HFFc6 (cell line): ENCODE measurements at places on chromosomes 4 and X. TPM values are rescaled to one million over a fixed set of nuclear protein-coding genes. Genes with fewer than 3 reads are reported as not detected.

The IBSP gene
- total RNA-seq = not detected in 3 replicates

The USP17L13 gene
- not detected in 2 replicates for total RNA-seq

The ZFP42 gene
- total RNA-seq = not detected in 3 replicates

The RHOH gene
- not detected in 3 replicates for total RNA-seq

The AMOT gene
- 0.11 and 0.31 TPM in 2 replicates for total RNA-seq

The FSTL5 gene
- total RNA-seq = not detected in 3 replicates

The USP26 gene
- total RNA-seq = not detected in 3 replicates

- H3K27me3 ChIP-seq = no peaks in the 10 kb centered on the region
Measured at GRCh38 chr4:104365618-104366017, 129.1 kb downstream of the CXXC4 start.

DNA sequence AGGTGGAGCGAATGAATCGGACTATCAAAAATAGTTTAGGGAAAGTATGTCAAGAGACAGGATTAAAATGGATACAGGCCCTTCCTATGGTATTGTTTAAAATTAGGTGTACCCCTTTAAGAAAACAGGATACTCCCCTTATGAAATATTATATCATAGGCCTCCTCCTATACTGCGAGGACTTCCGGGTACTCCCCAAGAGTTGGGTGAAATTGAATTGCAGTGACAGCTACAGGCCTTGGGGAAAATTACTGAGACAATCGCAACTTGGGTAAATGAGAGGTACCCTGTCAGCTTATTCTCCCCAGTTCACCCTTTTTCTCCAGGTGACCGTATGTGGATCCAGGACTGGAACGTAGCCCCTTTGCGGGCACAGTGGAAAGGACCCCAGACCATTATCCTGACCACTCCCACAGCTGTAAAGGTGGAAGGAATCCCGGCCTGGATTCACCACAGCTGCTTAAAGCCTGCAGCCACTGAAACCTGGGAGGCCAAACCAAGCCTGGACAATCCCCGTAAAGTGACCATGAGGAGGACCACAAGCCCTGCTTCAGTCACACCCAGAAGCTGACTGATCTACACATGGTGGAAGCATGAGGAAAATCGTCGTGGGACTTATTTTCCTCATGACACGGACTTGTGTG is 1138.1 kb downstream of the ARAP2 start:
- no peaks in the 10 kb centered on the region; the same call in 1 of the 2 replicates for H3K27me3 ChIP-seq
- no peaks in the 10 kb centered on the region for H3K4me1 ChIP-seq
- DNase-seq = no peak
- H3K36me3 ChIP-seq = no peaks in the 10 kb centered on the region
- H3K27ac ChIP-seq = no peak overlapping the region

- H3K36me3 ChIP-seq = no peaks in the 10 kb centered on the region
- no peak for DNase-seq
- peak overlapping the region; percentile 92 for H3K4me3 ChIP-seq
- no peak overlapping the region for H3K27ac ChIP-seq
- H3K4me1 ChIP-seq = peaks cover 21% of the 10 kb centered on the region
Measured at GRCh38 chrX:119693996-119694451, 1.1 kb upstream of the SEPTIN6 start.

DNA sequence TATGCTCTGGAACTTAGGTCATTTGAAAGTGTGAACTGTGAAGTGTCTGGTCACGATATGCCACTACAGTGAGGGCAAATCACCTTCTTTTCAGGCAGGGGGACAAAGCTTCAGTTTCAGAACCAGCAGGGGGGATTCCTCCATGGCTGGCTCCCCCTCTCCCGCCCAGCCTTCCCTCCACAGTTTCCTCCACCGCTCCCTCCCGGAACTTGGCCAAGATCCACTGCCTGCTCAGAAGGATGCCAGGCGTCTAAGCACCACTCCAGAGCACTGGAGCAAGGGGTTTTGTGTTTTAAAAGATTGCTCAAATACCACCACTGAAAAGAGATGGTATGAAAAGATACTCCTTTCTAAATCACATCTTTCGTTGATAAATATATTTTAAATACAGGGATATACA is 126.9 kb downstream of the ELOVL6 start:
- H3K4me1 ChIP-seq = no peaks in the 10 kb centered on the region
- DNase-seq = no peak
- H3K27me3 ChIP-seq = no peaks in the 10 kb centered on the region; the same call in 1 of the 2 replicates
- H3K36me3 ChIP-seq = no peaks in the 10 kb centered on the region
- no peak overlapping the region for H3K4me3 ChIP-seq
- H3K27ac ChIP-seq = no peak overlapping the region

DNA sequence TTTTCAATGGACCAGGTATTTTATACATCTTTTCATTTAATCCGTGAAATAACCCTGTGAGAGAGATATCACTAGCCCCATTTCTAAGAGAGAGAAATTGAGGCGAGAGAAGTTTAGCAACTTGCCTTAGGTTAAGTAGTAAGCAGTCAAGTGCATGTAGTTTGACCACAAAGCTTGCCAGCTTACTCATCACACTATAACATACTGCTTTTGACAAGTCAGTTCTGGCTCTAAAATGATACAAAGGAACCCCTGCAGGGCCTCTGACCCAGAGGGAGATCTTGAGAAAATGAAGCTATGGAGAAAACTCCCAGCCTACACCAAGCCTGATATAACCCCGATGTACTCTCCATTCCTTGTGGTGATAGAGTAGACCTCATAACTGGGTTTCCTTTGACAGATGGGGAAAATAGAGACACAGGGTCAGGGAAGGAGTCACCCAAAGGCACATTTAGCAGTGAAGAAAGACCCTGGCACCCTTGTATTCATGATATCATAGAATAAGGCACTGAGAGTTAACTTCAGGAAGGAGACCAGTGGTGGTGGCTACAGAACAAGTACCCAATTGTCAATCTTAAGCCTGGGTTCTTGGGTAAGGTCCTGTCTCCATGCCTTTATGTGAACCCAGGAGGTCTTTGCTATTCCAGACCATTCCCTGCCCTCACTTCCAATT is 60.2 kb upstream of the MSN start:
- H3K4me3 ChIP-seq = no peak overlapping the region
- H3K4me1 ChIP-seq = peaks cover 42% of the 10 kb centered on the region
- no peaks in the 10 kb centered on the region for H3K27me3 ChIP-seq
- H3K36me3 ChIP-seq = no peaks in the 10 kb centered on the region
- 0 out of 2 replicates have a peak overlapping the region, but pooled peaks have one; percentile 18 for H3K27ac ChIP-seq

DNA sequence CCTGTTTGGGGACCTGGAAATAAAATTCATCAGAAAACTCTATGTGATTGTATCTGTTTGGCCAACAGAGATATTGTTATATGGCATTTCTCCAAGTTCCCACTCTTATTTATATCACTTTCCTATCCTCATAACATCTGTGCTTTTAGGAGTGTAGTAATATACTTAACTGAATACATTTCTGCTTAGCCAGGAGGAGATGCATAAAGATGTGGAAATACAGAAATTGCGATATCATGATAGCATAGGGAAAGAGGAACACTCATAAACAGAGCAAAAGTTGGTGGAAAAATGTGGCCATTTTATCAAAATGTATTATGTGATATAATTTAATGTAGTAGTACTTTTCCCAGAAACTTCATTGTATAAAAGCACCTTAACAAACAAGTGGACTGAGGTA is 46.1 kb upstream of the TSPAN7 start:
- no peak for DNase-seq
- no peak overlapping the region for H3K4me3 ChIP-seq
- H3K36me3 ChIP-seq = no peaks in the 10 kb centered on the region
- H3K4me1 ChIP-seq = no peaks in the 10 kb centered on the region

DNA sequence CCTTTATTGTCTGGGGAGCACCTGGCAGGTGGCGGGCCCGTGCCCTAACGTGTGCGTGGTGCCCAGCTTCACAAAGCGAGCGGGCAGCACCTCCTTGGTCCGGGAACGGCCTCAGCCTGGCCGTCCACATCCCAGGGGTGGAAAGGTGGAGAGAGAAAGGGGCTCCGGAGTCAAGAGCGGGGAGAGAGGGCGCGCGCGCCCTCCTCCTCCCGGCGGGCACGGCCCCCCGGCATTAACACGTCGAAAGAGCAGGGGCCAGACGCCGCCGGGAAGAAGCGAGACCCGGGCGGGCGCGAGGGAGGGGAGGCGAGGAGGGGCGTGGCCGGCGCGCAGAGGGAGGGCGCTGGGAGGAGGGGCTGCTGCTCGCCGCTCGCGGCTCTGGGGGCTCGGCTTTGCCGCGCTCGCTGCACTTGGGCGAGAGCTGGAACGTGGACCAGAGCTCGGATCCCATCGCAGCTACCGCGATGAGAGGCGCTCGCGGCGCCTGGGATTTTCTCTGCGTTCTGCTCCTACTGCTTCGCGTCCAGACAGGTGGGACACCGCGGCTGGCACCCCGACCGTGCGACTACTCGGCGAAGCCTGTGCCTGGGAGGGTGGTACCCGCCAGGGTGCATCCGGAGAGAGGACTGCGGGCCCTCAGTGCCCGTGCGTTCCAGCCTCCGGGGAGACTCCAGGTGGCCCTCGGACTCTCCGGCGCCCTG is at the start of gene KIT:
Gene KIT, plus strand, starts transcription at position 407 of the 701 bp plus-strand sequence. Its CDS starts 58 bp downstream, at position 465.
- peak within 1 kb of the TSS; percentile 86 for H3K4me3 ChIP-seq
- H3K27me3 ChIP-seq = peaks cover 28% of the 10 kb centered on the region
- no peak for DNase-seq
- peaks cover 34% of the 10 kb centered on the region for H3K4me1 ChIP-seq

GRCh38 chr4:36432586-36432985 is 151.2 kb downstream of the DTHD1 start:
- no peak overlapping the region for H3K27ac ChIP-seq
- no peak overlapping the region for H3K4me3 ChIP-seq
- no peaks in the 10 kb centered on the region for H3K4me1 ChIP-seq
- no peaks in the 10 kb centered on the region; the same call in 1 of the 2 replicates for H3K27me3 ChIP-seq
- no peak for DNase-seq

DNA sequence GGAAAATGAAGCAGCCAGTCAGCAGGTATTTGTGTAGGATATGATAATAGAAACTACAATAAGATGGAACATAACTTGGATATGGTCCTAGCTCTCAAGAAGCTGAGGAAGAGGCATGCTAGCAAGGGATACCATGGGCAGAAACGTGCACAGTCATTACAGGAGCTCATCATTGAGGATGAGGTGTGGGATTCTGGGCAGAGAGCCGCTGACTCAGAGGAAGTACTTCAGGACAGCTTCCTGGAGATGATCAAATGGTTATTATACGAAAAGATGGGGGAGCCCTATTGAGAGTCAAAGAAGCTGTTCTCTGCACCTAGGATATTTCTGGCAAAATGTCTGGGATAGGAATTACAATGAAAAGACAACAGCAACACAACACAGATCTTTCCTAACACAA is 116.0 kb upstream of the PDE5A start:
- H3K27ac ChIP-seq = no peak overlapping the region
- DNase-seq = no peak
- no peak overlapping the region for H3K4me3 ChIP-seq
- H3K4me1 ChIP-seq = peaks cover 37% of the 10 kb centered on the region

GRCh38 chr4:185205697-185206342 is 2.0 kb upstream of the CFAP97 start:
- peaks cover 1% of the 10 kb centered on the region; the same call in 1 of the 2 replicates for H3K36me3 ChIP-seq
- DNase-seq = no peak
- peaks cover 3% of the 10 kb centered on the region for H3K27me3 ChIP-seq
- H3K4me1 ChIP-seq = peaks cover 39% of the 10 kb centered on the region

- H3K4me1 ChIP-seq = no peaks in the 10 kb centered on the region
- no peaks in the 10 kb centered on the region for H3K27me3 ChIP-seq
- no peak overlapping the region for H3K4me3 ChIP-seq
- no peaks in the 10 kb centered on the region for H3K36me3 ChIP-seq
- DNase-seq = no peak
- H3K27ac ChIP-seq = no peak overlapping the region
Measured at GRCh38 chrX:14228611-14229010, 198.9 kb upstream of the GEMIN8 start.

GRCh38 chr4:11497972-11498371 is 69.3 kb upstream of the HS3ST1 start:
- H3K36me3 ChIP-seq = no peaks in the 10 kb centered on the region
- no peak overlapping the region for H3K27ac ChIP-seq
- DNase-seq = no peak

GRCh38 chr4:55158957-55159356 is 33.6 kb upstream of the KDR start:
- no peak overlapping the region for H3K4me3 ChIP-seq
- no peaks in the 10 kb centered on the region for H3K36me3 ChIP-seq
- H3K4me1 ChIP-seq = no peaks in the 10 kb centered on the region
- no peak for DNase-seq

DNA sequence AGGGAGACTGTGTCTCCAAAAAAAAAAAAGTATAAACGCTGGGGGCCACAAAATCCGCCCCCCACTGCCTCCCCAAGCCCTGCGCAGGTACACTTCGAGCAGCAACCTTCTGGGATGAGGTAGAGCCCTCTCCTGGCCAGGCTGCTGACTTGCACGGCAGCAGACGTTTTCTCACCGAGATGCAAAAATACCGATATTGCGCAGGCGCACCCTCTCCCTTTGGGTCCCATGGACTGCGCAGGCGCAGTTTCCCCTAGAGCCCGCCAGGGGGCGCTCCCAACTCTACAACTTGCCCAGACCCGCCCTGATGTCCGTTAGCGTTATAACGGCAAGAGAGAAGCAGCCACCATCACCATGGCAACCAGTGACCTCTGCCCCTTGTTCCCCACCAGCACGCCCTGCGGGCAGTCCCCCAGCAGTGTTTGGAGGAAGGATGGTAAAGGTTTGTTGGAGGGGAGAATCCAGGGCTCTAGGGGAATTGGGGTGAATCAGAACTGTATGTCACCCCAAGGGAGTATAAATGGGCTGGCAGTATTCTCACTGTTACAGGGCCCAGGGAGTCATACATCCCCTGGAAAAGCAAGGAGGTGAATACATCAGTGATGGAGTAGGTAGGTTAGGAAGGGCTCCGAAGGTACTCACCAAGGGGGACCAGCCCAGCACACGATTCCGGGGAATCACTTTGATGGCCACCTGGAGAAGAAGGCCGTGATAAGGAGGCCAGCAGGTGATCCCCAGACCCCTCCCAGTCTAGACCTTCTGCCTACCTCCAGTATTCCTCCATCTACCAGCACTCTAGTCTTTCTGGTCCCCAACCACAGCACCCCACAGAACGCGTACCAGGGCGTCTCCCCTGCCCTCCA is 1.5 kb downstream of the PIM2 start:
- peak overlapping the region; percentile 95 for H3K27ac ChIP-seq
- peak; percentile 83 for DNase-seq
- H3K4me3 ChIP-seq = peak overlapping the region; percentile 86
- no peaks in the 10 kb centered on the region; the same call in 1 of the 2 replicates for H3K27me3 ChIP-seq
- H3K4me1 ChIP-seq = peaks cover 30% of the 10 kb centered on the region

- H3K27me3 ChIP-seq = peaks cover 3% of the 10 kb centered on the region; the same call in 1 of the 2 replicates
- H3K4me3 ChIP-seq = no peak overlapping the region
- H3K27ac ChIP-seq = no peak overlapping the region
- H3K4me1 ChIP-seq = peaks cover 35% of the 10 kb centered on the region
- no peak for DNase-seq
Measured at GRCh38 chr4:74096265-74096980, 2.6 kb downstream of the CXCL2 start.

GRCh38 chr4:151967074-151967473 is 206.3 kb upstream of the GATB start:
- no peaks in the 10 kb centered on the region; the same call in 1 of the 2 replicates for H3K27me3 ChIP-seq
- no peak overlapping the region for H3K27ac ChIP-seq
- H3K4me3 ChIP-seq = no peak overlapping the region
- peaks cover 17% of the 10 kb centered on the region for H3K4me1 ChIP-seq

DNA sequence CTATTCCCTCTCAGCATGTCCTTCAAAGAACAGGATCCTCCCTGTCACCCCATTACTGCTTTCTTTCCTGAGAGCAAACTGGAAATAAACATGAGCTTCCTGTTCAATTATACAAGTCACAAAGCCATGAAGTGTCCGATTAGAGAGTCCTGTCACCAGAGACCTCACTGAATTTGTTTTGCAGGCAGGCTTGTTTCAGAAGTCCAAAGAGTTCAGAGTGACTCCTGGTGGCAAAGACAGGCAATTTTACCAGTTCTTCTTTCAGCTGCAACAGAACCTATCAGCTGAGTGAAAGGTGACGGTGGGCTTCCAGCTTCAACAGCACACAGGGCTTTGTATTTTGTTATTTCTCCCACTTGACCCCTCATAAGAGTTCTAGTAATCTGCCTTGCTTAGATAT is 6.4 kb downstream of the ELK1 start:
- DNase-seq = no peak
- H3K27ac ChIP-seq = peak overlapping the region; percentile 9; the same call in 1 of the 2 replicates
- no peaks in the 10 kb centered on the region for H3K27me3 ChIP-seq
- H3K36me3 ChIP-seq = peaks cover 26% of the 10 kb centered on the region
